OCI-LY7 (cell line): ENCODE measurements at places on chromosomes 1 and 21.

GRCh38 chr1:3460672-3461131 lies 6.2 kb downstream of the ARHGEF16 start:
- DNase-seq: no peak

- no peak for DNase-seq
Observed at GRCh38 chr1:205287076-205287475, 34.5 kb downstream of the NUAK2 start.

- DNase-seq: no peak
Observed at GRCh38 chr1:77360256-77360655, 78.4 kb downstream of the AK5 start.

GRCh38 chr1:203870245-203870644 lies 8.8 kb downstream of the SNRPE start:
- DNase-seq: no peak

- peak; percentile 83 for DNase-seq
Observed at GRCh38 chr1:117638759-117639158, 32.9 kb downstream of the TENT5C start.

- no peak for DNase-seq
Observed at GRCh38 chr1:219544163-219544846, 68.6 kb downstream of the ZC3H11B start.

- DNase-seq: no peak
Observed at GRCh38 chr1:7608628-7609305, 162.3 kb upstream of the VAMP3 start.

- DNase-seq: no peak
Observed at GRCh38 chr1:6239950-6240768, 3.8 kb upstream of the HES3 start.

- no peak for DNase-seq
Observed at GRCh38 chr1:229860926-229861325, 206.1 kb upstream of the GALNT2 start.

- no peak for DNase-seq
Observed at GRCh38 chr1:16070640-16071355, 2.7 kb downstream of the FAM131C start.

DNA sequence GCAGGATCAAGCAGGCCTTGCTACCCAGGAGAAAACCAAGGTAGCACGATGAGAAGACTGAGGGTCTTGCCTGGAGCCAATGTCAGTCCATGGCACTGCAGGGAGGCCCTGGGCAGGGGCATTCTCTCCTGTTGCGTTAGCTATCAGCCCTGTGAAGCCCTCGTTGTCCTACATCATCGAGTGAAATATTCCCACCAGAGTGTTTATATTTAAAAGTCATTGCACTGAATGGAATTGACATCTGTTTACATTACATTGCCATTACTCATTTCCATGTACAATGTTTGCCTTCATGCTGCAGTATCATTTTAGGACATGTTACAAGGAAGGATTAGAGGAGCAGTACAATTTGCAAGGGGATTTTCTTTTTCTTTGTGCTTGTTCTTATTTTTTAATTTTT lies 243.9 kb downstream of the KAZN start:
- no peak for DNase-seq

GRCh38 chr1:37811027-37811655 lies 3.1 kb upstream of the YRDC start:
- peak; percentile 81 for DNase-seq

- no peak for DNase-seq
Observed at GRCh38 chr21:24225431-24225830, 1381.8 kb downstream of the MRPL39 start.

GRCh38 chr1:17606826-17607440 lies 67.4 kb downstream of the ARHGEF10L start:
- DNase-seq: peak; percentile 63

DNA sequence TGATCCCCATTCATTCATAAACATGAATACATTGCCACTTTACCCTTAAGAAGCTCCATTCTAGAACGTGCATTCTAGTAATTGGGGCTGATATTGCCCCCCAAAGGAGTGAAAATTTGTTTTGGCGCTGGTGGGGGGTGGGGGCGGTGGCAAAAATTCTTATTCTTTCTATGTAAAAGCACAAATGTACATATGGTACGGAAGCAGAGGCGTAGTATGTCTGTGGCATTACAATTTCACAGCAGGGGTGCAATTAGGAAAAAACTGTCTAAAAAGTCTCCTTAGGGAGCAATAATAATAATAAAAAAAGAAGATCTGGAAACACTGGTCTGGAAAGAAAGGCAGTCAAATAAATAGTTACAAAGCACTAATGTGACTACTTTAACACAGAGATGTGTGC lies 40.4 kb upstream of the TMEM51 start:
- no peak for DNase-seq

DNA sequence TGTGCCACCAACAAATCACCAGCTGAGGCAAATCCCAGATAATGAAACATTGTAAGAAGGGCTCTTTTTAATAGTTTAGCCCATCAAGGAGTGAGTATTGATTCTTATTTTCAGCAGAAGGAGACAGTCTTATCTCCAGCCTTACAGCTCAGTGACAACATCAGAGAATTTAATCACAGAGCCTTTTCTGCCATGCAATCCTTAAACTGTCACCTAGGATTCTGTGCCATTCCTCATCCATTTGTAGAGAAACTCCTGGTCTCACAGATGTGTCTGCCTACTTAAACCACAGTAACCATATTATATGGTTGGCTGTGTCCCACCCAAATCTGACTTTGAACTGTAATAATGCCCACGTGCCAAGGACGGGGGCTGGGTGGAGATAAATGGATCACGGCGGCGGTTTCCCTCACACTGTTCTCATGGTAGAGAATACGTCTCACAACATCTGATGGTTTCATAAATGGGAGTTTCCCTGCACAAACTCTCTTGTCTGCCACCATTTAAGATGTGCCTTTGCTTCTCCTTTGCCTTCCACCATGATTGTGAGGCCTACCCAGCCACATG lies 217.7 kb downstream of the RERE start:
- no peak for DNase-seq

DNA sequence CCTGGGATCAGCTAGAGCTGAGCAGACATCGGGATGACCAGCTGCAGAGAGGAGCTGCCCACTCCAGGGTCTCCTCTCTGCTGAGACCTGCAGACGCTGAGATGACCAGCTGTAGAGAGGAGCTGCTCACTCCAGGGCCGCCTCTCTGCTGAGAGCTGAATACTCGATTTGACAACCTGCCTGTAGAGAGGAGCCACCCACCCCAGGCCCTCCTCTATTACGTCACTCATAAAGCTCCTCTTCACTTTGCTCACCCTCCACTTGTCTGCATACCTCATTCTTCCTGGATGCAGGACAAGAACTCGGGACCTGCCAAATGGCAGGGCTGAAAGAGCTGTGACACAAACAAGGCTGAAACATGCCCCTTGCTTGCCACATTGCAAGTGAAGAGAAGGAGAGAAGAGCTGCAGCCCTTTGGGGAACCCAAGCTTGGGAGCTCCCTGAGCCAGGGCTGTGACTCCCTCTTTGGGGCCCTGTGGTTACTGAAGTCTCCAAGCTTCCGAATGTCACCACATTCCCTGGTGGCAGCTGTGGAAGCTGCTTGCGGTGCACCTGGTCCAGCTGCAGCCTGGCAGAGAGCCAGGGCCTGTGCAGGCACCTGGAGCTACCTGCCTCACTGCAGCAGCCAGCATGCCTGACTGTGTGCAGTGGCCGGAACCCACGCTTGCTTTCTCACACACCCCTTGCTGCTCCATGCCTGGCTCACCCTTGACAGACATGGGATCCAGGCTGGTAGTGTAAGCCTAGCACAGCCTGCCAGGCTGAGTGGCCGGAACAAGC lies 59.6 kb downstream of the CC2D1B start:
- DNase-seq: peak; percentile 35

DNA sequence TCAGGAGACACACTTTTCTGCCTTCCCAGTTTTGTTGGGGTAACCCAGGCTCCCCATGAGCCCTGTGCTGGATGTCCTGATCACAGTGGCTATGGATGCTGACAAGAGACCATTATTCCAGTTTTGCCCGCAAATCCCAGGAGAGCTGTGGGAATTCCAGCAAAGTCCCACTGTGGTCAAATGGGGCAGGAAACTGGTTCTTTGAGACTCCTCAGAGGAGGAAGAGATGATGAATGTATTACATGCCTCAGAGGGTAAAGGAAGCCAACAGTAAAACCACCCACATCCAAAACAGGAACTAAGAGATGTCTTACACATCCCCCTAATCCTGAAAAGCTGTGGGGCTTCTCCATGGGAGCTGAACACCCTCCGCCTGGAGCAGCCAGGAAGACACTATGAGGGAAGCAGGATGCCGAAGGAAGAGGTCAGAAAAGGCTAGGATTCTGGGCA lies 12.8 kb upstream of the MPZL1 start:
- peak; percentile 48 for DNase-seq

GRCh38 chr1:209619696-209620486 lies 32.3 kb downstream of the LAMB3 start:
- no peak for DNase-seq

DNA sequence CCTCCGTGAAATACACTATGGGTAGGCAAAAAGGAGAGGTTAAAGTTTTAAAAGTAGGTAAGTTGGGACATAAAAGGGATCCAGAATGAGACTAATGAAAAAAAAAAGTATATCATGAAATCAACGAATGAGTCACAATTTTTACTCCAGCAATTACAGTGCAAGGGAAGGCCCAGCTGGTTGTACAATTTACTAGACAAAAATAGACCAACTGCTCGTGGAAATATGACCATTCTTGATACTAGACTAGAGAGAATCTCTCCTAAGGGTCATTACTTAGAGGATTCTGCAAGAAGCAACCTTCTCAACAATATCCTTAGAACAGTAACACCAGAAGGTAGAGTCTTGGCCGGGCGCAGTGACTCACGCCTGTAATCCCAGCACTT lies 55.1 kb upstream of the EFHD2 start:
- DNase-seq: no peak

GRCh38 chr1:221761354-221762002 lies 19.6 kb upstream of the DUSP10 start:
- DNase-seq: no peak

DNA sequence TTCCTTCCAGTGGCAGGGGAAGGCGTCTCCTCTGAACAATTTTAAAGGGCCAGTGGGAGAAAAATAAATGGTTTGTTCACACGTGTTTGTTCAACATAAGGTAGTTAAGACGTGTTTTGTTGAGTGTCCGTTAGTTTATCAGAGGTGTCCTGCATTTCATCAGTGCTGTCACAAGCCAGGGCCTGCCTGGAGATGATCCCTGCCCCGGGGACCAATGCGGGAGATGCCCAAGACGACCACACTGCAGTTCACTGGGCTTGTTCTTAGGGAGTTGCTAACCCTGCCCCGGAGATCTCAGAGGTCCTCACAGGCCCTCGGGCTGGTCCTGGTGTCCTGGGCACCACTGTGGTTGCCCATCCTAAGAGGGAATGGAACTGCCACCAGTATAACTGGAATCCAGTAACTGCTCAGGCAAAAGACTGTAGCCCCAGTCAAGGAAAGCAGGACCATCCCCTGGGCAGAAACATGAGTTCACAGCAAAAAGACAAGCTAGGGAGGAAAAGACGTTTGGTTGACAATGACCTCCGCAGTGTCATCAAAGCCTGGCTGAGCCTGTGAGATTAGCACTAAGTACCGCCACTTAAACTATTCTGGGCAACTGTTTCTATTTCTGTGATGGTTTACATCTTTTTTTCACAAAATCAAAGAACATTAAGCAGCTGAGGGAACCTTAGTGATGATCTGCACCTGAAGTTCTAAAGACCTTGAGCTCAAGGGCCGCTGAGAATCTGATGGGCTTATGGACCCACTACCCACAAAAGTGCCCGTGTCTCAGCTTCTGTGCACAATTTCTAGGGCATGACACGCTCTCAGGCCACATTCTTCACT lies 44.9 kb upstream of the LIN9 start:
- peak; percentile 92 for DNase-seq

DNA sequence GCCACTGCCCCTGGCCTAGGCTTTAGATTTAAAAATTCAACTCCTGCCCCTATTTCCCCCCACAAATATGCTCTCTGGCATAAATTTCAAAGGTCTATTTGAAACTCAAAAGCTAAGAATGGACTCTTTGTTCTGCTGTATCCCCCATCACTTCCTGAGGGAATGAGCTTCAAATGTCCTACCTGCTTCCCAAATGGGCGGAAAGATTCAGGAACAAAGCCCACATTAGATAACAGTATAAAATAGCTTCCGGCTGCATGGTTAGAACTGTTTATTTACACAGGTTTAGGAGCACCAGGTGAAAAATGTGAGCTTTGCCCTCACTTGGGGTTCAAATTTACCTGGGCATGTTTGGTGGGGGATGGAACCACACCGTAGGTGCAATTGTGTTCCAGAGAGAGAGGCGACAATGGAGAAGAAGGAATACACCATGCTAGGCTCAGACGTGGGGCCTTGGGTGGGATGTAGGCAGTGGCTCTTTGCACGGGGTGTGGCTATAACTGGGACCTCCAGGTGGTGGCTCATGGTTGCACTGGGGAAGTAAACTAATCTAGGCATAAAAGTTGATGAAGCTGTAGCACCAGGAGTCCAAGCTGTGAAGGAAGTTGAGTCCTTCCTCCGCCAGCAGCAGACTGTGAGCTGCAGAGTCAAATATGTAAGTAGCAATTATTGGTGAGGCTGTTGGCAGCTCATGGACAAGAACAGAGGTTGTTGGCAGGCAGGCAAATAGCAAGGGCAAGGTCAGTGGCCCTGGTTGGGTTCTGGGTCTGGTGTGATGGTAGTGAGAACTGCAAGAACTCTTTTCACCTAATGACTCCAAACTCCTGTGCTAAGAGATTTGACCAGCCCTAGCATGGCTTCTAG lies 41.5 kb upstream of the SRSF10 start:
- peak; percentile 46 for DNase-seq

DNA sequence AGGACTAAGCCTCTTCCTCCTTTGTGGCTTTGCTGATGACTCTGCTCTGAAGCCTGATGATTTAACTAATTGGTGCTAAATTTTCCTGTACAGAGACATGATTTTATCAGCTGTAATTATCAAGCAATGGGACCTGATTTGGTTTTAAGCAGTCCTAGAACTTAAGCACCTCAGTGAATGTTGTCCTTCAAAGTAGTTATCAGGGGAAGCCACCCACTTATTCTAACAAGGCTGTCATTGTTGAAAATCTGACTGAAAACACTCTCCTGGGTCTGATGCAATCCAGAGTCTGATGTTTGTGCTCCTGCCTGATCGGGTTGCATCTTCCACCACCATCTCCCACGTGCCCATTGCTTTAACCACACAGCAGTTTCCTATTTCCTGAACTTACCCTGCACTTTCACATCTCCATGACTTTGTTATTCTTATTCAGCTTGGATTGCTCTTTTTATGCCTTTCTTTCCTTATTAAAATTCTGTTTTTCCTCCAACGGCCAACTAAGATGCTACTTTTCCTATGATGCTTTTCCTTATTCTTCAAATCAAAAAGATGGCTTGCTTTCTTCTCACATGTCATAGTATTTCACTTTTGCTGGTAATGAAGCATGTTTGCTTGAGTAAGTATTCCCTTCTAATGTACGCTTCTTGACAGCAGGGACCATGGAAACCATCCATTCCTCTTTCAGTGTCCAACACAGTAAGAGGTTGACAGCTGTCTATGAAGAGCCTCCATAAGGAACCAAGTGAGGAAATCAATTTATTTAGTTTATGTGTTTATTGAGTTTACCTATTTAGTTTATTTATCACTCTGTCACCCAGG lies 55.0 kb downstream of the S1PR1 start:
- DNase-seq: no peak
